ENCODE measurements at places on chromosomes 4 and X.

GRCh38 chr4:89439533-89439932, 131.9 kb upstream of the GPRIN3 start:
- DNase-seq = no peak

DNA sequence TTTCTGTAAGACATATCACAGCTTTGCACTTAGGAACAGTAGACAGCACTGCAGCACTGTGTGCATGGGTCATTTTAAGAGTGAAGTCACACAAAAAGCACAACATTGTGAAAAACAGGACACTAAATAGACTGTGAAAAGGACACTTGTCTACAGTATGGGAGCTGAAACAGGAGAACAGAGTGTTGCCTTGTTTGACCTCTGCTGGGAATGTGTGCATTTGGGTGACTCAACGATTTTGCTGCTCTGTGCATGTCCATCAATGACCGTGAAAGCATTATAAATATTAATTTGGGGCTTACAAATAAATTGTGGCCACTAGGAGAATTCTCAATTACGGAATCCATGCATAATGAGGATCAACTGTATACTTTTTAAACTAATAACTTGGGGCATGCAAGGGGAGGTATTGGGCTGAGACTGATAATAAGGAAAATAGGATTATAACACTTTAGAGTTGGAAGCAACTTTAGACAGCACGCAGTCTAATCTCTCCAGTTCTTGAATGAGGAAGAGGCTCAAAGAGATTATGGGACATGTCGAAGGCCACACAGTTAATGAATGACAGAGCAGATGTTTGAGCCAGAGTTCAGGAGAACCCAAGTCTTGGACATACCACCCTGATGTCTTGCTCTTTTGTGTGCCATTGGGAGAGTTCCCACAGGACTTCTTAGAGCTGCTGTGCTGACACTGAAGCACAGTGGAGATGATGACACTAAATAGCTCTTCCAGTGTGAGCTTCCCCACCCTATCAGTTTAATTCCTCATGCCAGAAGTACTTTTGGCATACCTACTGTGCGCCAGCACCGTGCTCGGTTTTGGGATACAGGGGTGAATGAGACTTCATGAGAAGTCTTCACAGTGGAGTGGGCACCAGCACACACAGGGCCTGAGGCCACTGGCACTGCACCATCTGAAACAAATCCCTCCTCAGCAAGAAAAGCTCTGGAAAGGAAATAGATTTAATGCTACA, 79.3 kb downstream of the FRAS1 start:
- DNase-seq = no peak

DNA sequence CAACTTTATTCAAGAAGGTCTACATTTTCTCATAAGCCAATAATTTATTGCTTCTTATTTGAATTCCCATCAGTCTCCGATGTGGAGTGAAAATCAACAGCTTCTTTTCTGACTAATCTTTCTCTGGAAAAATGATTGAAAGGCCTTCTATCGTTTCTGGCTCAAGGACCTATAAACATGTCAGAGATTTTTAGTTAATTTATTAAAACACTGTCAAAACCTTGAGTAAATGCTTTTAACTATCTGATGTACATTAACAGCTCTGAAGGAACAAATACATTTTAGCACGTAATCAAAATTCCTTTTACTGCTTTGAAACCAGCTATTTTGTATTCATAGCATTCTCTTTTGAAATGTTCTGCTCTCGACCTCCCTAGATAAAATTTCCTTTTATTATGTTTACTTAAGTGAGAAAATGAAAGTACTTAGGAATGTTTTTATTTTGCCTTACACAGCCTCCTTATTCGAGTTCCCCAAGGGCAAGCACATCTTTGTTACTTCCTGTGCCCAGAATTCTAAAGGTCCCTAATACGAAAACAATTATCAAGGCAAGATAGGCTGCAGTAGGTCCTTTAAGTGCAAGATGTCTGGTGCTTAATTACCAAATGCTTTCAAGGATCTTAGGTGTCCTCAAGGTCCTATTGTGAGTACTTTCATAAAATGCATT, 3.1 kb upstream of the ZFX start:
- DNase-seq = no peak

DNA sequence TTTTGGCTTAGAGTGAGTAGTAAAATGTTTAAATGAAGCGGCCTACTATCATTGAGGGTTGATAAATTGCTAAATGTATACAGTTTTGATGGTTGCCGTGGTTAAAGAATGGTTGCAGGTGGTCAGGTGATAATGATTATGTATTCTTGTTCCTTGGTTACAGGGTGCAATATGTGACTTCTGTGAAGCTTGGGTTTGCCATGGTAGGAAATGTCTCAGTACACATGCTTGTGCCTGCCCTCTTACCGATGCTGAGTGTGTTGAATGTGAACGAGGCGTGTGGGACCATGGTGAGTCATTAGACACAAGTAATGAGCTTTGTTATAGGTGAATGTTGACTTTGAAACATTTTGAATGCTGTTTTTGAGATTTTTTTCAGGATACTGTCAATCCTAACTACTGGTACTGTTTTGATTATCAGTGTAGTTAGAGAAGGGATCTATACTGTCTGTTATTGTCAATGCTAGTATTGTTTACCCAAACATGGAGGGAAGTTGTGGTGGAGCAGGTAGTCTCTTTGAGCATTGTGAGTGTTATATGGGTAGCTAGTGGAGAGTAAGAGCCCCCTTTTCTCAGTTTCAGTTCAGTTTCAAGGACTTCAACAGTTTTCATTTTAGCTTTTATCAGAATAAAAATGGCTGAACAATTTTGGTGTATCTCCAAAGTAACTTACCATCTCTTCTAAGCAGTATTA, 8.9 kb downstream of the ZNF330 start:
- no peak for DNase-seq

DNA sequence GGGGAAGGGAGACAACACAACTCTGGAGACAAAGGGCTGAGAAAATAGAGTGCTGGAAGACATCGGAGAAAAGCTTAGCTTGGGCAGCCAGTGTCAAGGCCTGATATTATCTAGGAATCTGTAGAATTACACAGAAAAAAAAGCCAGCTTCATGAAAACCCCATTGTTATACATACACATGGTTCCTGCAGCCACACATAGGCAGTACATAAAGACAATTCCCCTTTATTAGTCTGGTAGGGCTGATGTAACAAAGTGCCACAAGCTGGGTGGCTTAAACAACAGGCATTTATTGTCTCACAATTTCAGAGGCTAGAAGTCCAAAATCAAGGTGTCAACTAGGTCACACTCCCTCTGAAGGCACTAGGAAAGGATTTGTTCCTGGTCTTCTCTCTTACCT, 503.5 kb downstream of the MID1IP1 start:
- DNase-seq = no peak

- DNase-seq = no peak
Measured at GRCh38 chrX:15985937-15986336, 131.3 kb upstream of the AP1S2 start.

DNA sequence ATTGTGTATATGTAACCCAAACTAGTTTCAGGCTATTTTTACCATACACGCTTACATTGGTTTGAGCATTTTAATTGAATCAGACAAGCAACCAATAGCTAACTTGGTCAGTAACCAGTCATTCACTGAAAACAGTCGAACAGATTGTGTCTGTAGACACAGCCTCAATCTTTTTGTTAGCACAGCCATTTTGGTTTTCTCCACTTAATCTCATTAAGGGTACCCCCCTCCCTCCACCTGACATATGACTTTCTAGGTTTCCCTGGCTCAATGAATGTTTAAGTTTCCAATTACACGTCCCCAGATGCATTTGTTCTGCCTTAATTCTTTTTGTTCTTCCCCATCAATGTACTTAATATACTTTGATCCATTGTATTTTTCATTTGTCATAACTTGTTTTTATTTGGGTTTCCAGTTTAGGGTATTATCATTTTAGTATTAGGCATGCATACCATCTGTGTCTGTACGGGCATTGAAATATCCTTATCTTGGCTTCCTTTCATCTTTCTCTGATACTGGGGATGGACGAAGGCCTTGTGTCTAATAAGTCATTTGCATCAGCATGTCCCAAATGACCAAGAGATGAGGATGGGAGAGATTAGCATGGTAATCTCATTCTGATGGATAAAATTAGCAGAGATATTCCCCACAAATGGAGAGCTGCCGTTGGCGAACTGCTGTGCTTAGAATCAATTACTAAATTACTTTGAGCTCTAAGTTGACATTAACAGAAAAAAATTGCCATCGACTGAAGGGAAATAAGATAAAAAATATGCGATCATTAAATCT, 35.9 kb upstream of the PHOX2B start:
- no peak for DNase-seq

DNA sequence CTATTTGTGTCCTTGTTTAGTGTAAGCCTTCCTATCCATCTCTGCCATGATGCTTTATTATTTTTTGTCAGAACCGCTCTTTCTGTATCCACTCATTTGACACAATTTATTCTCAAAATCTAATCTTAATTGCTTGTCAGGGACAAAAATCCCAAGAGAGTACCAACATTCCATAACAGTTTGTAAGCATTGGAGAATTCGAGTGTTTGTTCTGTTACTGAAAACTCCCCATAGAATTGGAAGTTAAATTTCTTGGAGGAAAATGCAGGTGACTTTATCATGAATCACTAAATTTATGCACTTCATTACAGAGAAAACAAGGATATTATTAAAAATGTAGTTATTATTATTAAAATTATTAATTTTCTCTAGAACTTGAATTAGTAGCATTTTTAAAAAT, 1986.1 kb downstream of the ARAP2 start:
- DNase-seq = no peak

DNA sequence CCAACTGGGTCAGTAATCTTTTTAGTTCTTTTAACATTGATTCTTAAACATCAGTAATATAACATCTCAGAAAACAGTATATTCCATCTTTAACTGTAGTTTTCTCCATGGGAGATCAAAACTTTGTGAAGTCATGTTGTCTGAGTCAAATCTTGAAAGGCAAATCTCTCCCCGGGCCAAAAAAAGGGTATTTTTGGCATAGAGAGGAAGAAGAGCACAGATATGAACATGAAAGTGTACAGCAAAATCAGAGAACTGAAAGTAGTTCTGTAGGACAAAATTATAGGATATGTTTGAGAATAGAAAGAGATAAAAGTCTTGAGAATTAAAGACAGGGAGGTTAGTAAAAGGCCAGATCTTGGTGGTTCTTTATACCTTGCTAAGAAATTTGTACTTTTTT, 176.4 kb upstream of the GYPA start:
- DNase-seq = no peak

DNA sequence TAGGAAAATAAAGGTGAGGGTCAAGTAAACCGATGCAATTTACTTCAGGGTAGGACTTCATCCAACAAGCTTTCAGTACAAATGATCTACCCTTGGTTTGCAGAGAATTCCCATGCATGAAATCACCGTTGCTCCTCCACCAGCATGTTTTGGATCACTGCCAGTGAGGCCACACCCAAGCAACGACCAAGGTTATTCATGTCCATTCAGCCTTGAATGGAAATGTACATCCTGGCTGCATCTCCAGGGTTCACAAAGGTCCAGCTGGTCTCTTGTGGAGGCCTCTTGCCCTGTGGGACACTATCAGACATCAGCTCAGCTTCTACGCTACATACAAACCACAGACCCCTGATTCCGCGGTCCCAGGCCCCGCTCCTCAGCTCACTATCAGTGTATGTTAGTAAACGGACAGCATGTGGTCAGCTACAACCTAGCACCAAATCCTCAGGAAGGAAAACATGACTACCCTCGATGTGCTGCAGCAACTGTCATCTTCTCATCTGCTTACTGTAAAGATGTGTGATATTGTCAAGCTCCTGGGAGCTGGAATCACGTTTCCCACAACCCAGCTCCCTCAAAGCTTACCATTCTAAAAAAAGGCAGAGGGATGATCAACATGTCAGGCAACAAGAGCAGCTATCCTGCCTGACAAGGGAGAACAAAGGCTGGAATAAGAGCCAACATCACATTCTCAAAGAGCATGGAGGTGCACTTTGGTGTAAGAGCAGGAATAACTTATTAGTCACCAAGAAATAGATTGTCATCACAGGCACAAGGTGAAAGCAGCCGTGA, 4.9 kb downstream of the LYAR start:
- DNase-seq = no peak

DNA sequence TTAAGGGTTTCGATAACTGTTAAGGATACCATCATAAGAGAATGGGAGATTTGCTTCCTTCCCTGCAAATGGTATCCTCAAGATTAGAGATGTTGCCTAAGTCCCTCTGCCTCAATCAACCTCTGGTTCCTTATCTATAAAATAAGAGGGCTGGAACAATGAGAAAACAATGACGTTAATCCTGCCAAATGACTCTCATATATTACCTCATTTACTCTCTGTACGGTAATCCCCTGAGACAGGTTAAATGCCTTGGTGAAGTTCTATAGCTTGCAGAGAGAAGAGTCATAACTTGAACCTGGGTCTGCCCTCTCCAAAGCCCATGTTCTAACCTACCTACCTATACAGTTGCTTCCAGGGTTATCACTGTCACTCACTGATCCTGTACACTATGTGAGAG, 100.2 kb upstream of the OTUD4 start:
- DNase-seq = no peak

- no peak for DNase-seq
Measured at GRCh38 chr4:6206771-6207290, 6.5 kb upstream of the JAKMIP1 start.

DNA sequence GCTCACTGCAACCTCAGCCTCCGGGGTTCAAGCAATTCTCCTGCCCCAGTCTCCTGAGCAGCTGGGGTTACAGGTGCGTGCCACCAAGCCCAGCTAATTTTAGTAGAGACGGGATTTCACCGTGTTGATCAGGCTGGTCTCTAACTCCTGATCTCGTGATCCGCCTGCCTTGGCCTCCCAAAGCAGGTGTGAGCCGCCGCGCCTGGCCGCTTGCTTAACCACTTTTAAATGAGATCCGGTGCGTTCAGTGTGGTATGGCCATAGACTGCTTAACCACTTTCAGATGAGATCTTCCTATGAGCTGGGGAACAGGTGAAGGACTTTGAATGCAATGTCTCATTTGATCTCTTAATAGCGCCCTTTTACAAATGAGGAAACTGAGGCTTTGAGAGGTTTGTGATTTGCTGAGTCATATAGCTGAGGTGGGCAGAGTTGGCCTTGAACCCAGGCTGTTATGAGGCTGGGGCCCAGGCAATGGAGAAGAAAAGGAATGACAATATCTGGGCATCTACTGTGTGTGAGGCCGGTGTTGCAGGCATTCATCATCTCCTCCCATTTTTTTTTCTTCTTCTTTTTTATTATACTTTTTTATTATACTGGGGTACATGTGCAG, 41.9 kb upstream of the NSG1 start:
- DNase-seq = no peak
